ENCODE measurements at places on chromosomes 12 and 14.
A peak's percentile ranks its signal among the peaks of the same experiment; 100 is the strongest.

GRCh38 chr12:117680312-117680711 is 288.5 kb downstream of the KSR2 start:
- no peak for DNase-seq

DNA sequence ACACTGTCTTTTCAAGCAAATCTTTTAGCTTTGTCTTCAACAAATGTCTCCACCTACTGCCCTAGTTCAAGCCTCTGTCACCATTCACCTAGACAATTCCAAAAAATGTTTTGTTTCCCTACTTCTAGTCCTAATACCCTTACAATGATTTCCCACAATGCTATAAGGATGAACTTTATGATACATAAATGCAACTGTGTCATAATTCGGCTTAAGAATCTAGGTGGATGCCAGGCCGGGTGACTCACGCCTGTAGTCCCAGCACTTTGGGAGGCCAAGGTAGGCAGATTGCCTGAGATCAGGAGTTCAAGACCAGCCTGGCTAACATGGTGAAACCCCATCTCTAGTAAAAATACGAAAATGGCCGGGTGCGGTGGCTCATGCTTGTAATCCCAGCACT is 20.7 kb upstream of the CREBL2 start:
- no peak for DNase-seq

GRCh38 chr12:86697916-86698640 is 441.9 kb upstream of the MGAT4C start:
- DNase-seq: no peak

GRCh38 chr14:79596551-79596950 is 614.8 kb downstream of the DIO2 start:
- DNase-seq: no peak

DNA sequence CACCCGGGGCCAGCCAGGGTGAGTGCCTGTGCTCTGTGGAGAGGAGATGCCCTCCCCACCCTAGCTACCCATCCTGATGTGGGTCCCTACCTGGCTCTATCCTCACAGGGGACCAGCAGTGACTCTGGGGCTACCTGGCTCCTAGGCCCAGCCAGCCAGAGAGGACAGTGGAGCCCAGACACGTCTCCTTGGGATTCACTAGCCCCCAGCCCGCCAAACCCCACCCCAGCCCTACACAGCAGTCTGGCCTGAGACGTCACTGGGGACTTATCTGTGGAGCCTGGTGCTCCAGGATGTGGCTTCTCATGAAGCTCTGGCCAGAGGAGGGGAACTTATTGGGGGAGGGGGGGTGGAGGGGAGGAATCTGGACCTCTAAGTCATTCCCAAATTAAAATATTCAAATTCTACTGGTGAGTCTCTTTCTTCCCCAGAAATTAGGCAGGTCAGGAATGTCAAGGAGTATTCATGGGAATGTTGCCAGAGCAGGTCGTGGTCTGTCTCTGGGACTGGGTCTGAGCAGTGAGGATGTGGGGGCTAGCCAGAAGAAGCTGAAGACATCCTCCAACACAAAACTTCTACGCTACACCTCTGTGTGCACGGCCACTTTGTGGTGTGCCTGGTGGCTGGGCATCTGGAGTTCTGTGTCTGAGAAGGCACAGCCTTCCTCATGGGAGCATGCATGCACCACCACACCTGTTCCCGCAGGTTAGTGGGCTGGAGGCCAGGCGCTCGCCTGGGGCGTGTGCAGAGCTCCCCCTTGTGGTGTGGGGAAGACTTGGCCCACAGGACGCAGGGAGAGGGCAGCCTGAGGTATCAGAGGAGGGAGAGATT is 2.7 kb downstream of the CMTM5 start:
- DNase-seq: peak; percentile 71

- peak; percentile 14 for DNase-seq
Measured at GRCh38 chr12:114013575-114014345, 47.6 kb upstream of the RBM19 start.

DNA sequence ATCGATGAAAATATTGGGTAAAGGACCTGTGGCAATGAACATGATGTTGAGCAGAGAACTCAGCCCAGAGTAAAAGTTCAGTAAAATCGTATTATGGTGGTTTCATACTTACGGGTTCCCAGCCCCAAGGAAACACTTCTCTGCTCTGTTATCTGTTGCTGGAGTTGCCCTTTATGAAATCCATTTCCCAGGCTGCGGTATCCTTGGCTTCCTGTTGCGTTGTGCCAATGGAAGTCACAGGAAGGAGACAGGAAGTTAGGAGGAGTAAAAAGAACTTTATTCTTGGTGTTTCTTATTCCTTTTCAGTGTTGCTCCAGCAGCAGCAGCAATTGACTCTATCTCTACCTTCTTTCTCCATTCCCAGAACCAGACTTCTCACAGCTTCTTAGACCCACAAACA is 965.2 kb downstream of the VRK1 start:
- no peak for DNase-seq

- DNase-seq: no peak
Measured at GRCh38 chr14:104908303-104908702, 16.4 kb upstream of the PLD4 start.

- DNase-seq: peak; percentile 72
Measured at GRCh38 chr12:124466216-124467128, 100.9 kb downstream of the NCOR2 start.

DNA sequence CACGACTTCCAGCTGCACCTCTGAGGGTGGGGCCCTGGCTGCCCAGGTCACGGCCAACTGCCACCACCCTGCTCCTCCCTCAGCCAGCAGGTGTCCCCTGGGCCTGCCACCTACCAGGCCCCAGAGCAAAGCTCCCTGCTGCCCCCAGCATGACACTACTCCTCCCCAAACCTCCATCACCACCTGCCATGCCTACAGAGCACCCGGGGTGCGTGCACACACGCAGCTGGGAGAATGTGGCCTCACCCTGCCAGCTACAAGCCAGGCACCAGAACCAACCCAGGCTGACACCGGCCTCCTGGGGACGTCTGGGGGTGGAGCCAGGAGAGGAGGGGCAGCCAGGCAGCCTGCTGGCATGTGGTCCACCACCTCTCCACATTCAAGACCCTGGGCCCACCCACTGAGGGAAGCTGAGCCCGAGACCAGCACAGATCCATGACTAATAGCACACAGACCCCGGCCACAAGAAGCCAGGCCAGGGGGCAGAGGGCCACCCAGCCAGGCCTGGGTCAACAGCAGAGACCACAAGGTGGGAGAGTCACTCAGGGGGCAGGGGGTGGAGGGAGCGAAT is 3.4 kb downstream of the JAG2 start:
- DNase-seq: no peak

DNA sequence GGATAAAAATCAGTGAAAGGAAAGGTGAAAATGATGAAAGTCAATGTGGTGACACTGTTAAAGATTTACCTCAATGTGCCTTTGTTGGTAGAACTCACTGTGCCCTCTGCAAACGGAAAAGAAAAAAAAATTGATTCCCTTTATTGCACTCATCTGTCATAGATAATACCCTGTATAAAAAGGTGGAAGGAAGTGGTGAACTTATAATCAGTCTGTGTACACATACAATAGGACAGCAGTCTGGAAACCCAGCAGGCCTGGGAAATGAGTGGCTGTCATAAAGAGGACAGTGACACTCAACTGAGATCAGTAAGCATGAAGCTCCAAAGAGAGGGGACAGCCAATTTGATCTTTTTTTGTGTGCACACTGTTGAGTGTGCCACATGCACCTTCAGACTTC is 364.7 kb downstream of the NOVA1 start:
- no peak for DNase-seq

DNA sequence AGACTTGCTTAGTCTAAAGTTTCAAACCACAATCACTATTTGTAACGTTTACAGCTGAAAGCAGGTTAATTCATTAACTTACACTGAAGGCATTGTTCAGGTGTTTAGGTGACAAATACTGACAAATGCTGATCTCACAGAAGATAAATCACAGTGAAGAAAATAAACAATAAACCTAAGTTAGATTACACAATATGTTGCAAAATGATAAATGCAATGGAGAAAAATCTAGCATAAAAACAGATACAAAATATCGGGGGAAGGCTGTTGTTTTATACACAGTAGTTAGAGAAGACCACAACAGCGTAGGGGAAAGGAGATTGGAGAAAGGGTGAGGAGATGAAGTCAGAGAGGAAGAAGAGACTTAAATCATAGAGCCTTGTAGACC is 3.0 kb downstream of the SCAF11 start:
- DNase-seq: no peak

- DNase-seq: no peak
Measured at GRCh38 chr12:92582893-92583292, 119.9 kb upstream of the PLEKHG7 start.

- DNase-seq: no peak
Measured at GRCh38 chr14:101126731-101127130, 223.2 kb upstream of the RTL1 start.

- no peak for DNase-seq
Measured at GRCh38 chr12:91172096-91172495, 10.5 kb downstream of the DCN start.

GRCh38 chr14:56112781-56113180 is 5.4 kb upstream of the PELI2 start:
- peak; percentile 34 for DNase-seq

DNA sequence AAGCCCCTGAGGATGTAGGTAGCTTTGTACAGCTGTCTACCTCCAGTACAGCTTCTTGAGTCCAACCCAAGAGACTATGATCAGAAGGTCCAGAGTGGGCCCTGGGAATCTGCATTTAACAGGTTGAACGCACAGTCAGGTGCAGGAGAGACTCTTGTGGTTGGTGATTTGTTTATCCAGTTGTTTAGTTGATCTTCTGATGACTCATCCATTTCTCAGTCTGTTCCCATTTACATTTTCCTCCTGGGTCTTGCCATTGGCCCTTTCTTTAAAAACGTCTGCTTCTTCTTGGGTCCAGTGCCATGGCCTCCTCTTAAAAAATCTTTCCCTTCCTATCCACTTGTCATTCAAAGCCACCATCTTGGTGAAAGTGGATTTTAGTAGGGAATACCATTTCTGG is 734.2 kb downstream of the MED13L start:
- DNase-seq: no peak

DNA sequence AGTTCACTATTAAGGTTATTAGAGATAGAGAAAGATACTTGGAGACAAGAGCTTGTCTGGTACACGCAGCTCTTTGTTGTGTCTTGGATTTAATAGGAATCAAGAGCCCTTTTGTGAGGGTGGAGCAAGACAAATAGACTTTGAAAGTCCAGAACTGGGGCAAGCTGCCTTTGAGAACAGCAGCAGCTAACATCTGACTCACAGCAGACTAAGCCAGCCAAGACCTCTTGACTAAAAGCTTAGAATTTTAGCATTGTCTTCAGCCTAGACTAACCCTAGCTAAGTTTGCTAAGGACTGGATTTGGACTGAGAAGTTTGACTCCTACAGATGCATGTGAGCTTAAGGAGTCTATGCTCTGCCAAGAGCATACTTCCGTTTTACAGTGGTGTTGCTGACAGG is 201.9 kb upstream of the RBM19 start:
- DNase-seq: no peak

GRCh38 chr12:68530965-68531364 is 79.7 kb upstream of the RAP1B start:
- DNase-seq: no peak

- no peak for DNase-seq
Measured at GRCh38 chr12:53890081-53890480, 48.5 kb upstream of the HOXC13 start.

DNA sequence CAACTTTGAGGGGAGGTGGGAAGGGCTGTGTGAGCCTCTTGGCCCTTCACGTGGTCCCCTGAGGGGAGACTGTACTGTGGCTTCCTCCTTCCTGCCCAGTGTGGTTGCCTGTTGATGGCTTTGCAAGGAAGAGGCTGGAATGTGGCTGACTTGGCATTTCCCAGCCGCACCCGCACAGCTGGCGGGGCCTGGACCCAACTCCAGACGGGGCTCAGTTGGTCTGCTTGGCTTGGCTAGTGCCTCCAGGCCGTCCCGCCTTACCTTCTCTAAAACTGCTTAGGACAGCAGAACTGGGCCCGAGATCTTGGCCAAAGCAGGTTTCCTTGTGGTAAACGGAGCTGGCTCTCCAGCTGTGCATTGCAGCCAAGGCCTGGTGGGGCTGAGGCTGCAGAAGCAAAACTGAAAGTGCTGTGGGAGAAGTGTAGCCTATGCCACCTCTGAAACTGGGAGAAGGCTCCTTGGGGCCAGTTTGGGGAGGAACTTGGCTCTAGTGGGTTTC is 139.5 kb downstream of the SMOC1 start:
- peak; percentile 10 for DNase-seq

GRCh38 chr12:12872139-12872933 is 19.0 kb upstream of the GPRC5A start:
- no peak for DNase-seq
